ENCODE measurements at places on chromosomes 3 and 15.

- no peak for DNase-seq
Measured at GRCh38 chr3:31999907-32000439, 18.4 kb downstream of the ZNF860 start.

DNA sequence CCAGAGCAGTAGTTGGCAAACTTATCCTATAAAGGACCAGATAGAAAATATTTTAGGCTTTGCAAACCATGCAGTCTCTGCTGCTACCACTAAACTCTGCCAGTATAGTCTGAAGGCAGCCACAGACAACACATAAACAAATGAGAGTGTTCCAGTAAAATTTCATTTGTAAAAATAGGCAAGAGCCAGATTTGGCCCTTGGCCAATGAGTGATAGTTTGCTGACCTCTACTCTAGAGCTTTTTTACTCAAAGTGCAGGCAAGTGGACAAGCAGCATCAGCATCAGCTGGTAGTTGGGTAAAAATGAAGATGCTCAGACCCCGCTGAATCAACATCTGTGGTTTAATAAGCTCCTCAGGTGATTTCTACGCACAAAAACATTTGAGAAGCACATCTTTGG lies 269.8 kb downstream of the NTRK3 start:
- DNase-seq: no peak

GRCh38 chr3:130527426-130527825 lies 10.4 kb downstream of the COL6A6 start:
- DNase-seq: no peak

- no peak for DNase-seq
Measured at GRCh38 chr3:108412121-108412750, 98.2 kb downstream of the MYH15 start.

- DNase-seq: no peak
Measured at GRCh38 chr3:10205451-10206165, 40.9 kb downstream of the IRAK2 start.
